Left colon (tissue), 2 donors: ENCODE measurements at places on chromosomes 13 and 19. TPM values are rescaled to one million over a fixed set of nuclear protein-coding genes. Genes with fewer than 3 reads are reported as not detected.

The ZNF865 gene
- 13.0 TPM for total RNA-seq

The PTPRH gene
- total RNA-seq = 95.7 TPM

The CGB5 gene
- total RNA-seq = not detected

The KLF12 gene
- 9.5 TPM for total RNA-seq

The ZNF8 gene
- total RNA-seq = 4.1 TPM

The NLRP7 gene
- total RNA-seq = not detected

The METTL21C gene
- not detected for total RNA-seq

The GRIN3B gene
- not detected for total RNA-seq

The CFAP97D2 gene
- total RNA-seq = not detected
